ENCODE measurements at places on chromosomes 12 and 14. TPM values are rescaled to one million over a fixed set of nuclear protein-coding genes. Genes with fewer than 3 reads are reported as not detected.

DNA sequence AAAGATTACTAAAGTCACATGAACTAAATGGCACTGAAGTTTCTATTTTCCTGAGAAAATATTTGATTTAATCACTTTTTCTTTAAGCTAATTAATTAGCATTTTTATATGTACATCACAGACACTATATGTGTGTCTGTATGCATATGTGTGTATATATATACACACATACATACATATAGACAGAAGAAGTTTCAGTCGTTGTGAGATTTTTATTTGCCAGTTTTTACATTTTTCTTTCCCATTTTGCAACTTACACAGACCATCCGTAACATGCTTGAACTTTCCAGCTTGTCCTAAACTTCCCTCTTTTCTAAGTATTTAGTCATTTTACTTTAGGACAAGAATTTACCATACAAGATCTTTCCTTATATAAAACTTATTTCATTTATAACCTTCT is 299.1 kb downstream of the IPO8 start:
- DNase-seq, result no peak

GRCh38 chr14:20418501-20418909 is 5.2 kb upstream of the TEP1 start:
- no peak for DNase-seq

DNA sequence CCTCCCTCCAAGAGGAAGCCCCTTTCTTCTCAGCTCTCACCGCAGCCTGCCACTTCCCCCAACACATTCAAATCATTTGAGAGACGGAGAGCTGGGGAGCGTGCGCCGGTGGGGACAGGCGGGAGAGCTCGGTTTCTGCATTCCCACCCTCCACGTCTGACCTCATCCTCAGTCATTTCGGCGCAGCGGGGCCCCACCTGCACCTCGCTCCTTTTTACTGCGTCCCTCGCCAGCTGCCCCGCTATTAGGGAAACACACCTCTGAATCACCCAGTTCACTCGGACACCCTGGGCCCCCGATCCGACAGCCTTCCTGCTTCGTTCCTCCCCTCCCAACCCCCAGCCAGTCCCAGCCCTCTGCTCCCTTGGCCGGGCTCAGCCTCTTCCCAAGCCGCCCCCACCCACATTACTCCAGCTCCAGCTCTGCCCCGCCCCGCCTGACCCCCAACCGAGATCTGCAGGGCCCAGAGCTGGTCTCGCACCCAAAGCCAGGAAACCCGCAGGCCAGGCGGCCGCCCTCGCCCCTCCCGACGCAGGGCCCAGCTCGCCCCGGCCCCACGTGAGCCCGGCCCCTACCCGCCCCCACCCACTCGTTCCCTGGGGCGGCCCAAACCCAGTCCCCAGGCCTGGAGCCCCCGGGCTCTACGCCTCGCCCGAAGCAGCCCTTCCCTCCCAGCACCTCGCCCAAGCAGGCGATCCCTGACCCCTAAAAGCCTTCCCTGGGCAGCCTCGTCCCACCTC is 783 bp downstream of the CORO1C start:
- peak; percentile 86 for DNase-seq

GRCh38 chr12:89436062-89436461 is 83.8 kb upstream of the DUSP6 start:
- DNase-seq, result no peak

DNA sequence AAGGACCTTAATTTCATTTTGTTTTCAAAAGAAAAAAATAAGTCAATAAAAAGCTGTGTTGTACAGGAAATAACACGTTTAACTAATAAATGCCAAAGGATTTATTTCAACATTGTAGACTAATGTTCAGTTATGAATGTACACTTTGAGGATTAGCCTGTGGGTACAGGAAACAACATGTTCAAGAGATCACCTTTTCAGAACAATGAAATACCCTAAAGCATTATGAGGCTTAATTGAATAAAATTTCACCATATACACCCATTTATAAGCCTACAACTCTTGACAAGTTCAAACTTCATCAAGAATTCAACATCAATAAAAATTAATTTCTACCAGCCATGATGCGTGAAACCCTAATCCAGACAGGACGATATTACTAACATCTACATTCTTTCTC is 56.6 kb upstream of the SLC6A15 start:
- no peak for DNase-seq

GRCh38 chr14:49553106-49553505 is 33.1 kb downstream of the RPS29 start:
- no peak for DNase-seq

CLEC2D gene
- total RNA-seq, result 9.6 TPM

DICER1 gene
- total RNA-seq, result 30.4 TPM

All from right cardiac atrium (tissue), 5 donors.